ENCODE measurements at places on chromosomes 13 and 19.

- DNase-seq, result no peak
Measured at GRCh38 chr19:32201636-32202051, 143.8 kb upstream of the ZNF507 start.

GRCh38 chr13:57877601-57878000, 246.1 kb downstream of the PCDH17 start:
- DNase-seq, result no peak

DNA sequence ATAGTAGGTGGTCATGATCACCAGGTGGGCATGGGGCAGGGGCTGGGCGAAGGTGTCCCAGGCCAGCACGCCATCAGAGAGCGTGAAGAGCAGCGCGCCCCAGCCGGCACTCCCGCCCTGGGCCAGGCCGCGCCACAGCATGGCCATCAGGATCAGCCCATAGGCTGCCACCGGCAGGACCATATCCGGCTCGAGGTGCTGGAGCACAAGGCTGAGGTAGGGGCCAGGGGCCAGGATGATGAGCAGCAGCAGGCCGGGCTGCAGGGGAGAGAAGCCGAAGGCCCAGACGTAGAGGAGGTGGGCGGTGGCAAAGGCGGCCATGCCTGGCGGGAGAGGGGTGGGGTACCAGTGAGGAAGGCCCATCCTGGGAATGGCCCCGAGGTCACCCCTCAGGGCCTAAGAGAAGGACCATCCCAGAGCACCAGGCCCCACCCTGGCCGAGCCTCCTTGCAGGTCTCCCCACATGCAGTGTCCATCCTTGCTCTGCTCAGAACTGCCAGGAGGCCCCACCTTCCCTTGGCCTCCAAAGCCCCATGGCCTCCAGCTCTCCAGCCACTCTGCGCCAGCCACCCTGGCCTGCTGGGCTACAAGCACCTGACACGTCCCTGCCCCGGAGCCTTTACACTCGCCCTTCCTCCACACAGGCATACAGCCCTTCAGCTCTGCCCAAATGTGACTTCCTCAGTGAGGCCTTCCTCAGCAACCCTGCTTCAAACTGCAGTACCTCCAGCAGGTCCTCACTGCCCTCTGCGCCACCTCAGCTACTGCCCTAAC, 1.1 kb downstream of the TMEM86B start:
- no peak for DNase-seq

DNA sequence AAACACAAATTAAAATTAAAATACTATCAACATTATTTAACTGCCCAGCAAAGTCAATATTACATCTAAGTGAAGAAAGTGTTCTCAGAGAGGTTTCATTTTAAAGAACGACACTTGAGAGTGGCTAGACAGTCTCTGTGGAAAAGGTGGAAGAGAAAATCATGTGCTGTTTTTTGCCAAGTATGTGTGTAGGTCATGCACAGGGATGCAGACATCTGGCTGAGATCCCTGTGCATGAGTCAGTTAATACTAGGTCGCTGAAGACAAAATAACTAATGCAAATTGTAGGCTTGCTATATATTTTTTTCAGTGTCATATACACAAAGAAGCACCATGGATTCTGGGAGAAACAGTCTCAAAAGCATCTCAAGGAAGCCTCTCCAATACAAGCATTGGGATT, 44.3 kb upstream of the ENOX1 start:
- no peak for DNase-seq

DNA sequence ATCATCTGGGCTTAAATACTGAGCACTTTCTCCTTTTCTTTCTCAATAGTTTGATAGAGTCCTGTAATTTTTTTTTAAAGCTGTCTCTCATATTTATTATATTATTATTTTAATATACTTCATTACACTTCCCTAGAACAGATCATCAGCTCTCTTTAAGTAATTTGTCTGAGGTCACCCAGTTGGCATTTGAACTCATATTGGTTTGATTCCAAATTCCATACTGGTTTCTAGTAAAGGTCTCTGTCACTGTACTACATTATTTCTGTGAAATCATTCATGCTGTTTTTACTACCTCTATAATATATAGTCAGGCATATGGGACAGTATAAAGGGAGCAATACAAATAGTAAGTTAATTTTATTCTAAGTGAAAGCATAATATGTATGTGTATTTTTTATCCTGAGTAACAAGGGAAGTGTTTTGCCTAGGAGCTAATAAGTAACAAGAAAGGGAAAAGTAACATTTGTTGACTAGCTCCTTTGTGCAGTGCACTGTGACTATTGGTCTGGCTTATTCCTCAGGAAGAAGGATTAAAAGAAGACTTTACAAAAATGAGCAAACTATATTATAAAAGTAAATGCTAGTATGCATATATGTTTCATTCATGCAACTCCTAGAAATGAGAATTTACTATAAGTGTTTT, 14.3 kb downstream of the LPAR6 start:
- DNase-seq, result no peak

- no peak for DNase-seq
Measured at GRCh38 chr13:44165889-44166496, 207.6 kb upstream of the SERP2 start.
